ENCODE measurements at places on chromosomes 4 and X.
A peak's percentile ranks its signal among the peaks of the same experiment; 100 is the strongest.

- no peak for DNase-seq
- no peaks in the 10 kb centered on the region for H3K27me3 ChIP-seq
- H3K36me3 ChIP-seq: no peaks in the 10 kb centered on the region
- peaks cover 5% of the 10 kb centered on the region for H3K4me1 ChIP-seq
- no peak overlapping the region for H3K4me3 ChIP-seq
- no peak overlapping the region for H3K27ac ChIP-seq
Measured at GRCh38 chr4:98937986-98938720, 9.2 kb upstream of the EIF4E start.

DNA sequence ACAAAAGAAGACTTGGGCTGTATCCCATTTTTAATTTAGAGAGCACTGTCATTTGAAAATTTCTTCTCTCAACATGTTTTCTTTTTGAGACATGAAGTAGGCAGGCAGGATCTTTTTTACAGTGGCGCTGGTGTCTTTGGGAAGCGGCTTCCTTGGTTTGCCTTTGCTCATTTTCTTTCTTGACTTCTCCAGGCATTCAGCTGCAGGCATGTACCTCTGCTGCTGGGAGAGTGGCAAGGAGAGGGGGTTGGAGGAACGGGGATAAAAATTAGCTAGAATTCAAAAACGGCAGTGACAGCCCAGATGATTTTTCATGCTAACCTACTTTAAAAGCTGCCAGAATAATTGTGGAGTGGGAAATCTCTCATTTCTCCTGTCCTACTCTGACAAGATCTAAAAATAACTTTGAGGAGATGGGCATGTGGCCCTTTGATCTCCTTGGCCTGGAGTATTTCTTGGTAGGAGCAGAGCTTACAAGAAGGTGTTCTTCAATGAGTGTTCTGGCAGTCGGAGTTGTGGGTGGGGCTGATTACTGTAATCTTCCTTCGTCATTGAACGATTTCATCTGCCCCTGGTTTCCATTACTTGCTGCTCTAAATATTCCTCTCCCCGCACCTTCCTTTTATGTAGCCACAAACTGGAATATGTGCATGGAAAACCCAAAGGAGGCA lies 54.8 kb downstream of the TBL1X start:
- no peaks in the 10 kb centered on the region for H3K4me1 ChIP-seq
- H3K27ac ChIP-seq: no peak overlapping the region
- DNase-seq: no peak
- no peak overlapping the region for H3K4me3 ChIP-seq
- no peaks in the 10 kb centered on the region for H3K27me3 ChIP-seq
- H3K36me3 ChIP-seq: no peaks in the 10 kb centered on the region

GRCh38 chrX:136147976-136148375 lies 643 bp downstream of the FHL1 start:
- no peaks in the 10 kb centered on the region for H3K27me3 ChIP-seq
- peak overlapping the region; percentile 69 for H3K4me3 ChIP-seq
- DNase-seq: no peak

- no peaks in the 10 kb centered on the region for H3K27me3 ChIP-seq
- no peak overlapping the region for H3K4me3 ChIP-seq
- no peak for DNase-seq
- H3K36me3 ChIP-seq: no peaks in the 10 kb centered on the region
Measured at GRCh38 chr4:43457866-43458265, 565.4 kb downstream of the GRXCR1 start.

GRCh38 chr4:56060036-56060435 lies 111.3 kb downstream of the CEP135 start:
- H3K36me3 ChIP-seq: no peaks in the 10 kb centered on the region
- no peaks in the 10 kb centered on the region for H3K27me3 ChIP-seq
- no peak overlapping the region for H3K27ac ChIP-seq
- H3K4me3 ChIP-seq: no peak overlapping the region
- H3K4me1 ChIP-seq: no peaks in the 10 kb centered on the region

DNA sequence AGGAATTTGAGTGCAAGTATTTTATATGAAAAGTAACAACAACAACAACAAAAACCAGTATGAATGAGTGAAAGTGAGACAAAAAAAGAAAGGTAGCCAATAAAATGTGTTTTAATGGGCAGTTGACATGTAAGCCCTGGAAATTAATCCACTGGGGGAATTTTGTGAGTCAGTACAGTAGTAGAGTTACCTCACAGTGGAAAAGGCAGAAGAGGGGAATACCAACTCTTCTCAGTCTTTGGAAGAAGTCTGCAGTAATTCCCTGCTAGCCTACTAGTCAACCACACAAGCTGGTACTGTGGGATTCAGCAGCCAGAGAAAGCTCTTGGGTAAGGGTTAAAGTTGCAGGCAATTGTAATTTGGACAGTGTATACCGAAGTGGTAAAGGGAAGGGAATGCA lies 76.3 kb upstream of the IL15 start:
- H3K36me3 ChIP-seq: no peaks in the 10 kb centered on the region
- no peak overlapping the region for H3K27ac ChIP-seq
- H3K27me3 ChIP-seq: no peaks in the 10 kb centered on the region

GRCh38 chr4:146333895-146334262 lies 119.5 kb downstream of the REELD1 start:
- DNase-seq: no peak
- H3K36me3 ChIP-seq: no peaks in the 10 kb centered on the region
- no peak overlapping the region for H3K4me3 ChIP-seq
- H3K4me1 ChIP-seq: peaks cover 11% of the 10 kb centered on the region
- H3K27ac ChIP-seq: no peak overlapping the region
- no peaks in the 10 kb centered on the region for H3K27me3 ChIP-seq

DNA sequence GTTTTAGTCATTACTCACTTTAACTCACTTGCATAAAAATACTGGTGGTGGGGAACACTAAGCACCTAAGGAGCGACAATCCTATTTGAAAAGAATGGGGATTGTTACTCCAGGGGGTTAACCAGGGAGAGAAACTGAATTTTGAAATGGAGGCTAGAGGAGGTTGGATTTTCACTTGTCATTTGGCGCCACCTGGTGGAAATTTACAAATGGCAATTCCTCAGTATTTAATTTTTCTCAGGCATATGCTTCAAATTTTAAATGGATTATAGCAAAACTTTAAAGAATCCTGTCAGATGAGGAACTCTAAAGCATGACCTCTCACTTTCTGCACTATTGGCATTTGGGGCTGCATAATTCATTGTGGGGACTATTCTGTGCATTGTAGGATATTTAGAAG lies 2.7 kb upstream of the GEMIN8 start:
- DNase-seq: peak; percentile 53
- no peak overlapping the region for H3K27ac ChIP-seq
- peaks cover 11% of the 10 kb centered on the region for H3K27me3 ChIP-seq
- no peak overlapping the region for H3K4me3 ChIP-seq
- peaks cover 9% of the 10 kb centered on the region for H3K4me1 ChIP-seq

DNA sequence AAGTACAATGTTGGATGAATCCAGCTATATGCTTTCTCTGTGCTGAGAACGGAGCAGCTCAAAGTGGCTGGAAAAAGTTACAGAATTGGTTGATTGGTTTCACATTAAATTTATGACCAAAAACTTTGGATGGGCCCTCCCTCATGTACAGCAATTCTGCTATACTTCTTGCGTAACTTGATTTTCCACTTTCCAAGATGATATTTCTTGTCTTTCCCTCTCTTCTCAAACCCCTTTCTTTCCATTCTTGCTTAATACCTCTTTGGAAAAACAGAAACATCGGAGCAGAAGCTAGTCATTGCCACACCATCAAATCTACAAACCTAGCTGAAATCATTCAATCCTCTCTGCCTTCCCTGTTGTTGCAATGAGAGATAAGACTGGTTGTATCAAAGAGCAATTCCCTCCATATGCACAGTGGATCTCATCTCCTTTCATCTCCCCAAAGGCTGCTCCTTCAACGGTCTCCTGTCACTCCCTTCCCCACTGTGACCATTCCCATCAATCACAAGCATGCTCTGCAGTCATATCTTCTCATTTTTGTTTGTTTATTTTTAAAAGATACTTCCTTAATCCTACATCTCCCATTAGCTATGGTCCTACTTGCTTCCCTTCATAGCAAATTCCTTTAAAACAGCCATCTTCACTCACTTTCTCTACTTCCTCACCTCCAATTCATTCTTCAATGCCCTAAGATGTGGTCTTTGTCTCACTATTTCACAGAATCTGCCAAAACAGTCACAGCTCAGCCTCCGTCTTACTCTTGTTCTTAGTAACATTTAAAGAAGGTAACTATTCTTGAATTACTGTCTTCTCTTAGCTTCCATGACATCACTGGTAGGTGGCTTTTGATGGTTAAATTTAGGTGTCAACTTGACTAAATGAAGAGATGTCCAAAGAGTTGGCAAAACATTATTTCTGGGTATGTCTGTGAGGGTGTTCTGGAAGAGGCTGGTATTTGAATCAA lies 145.5 kb downstream of the FAM13A start:
- peaks cover 14% of the 10 kb centered on the region for H3K4me1 ChIP-seq
- no peaks in the 10 kb centered on the region for H3K36me3 ChIP-seq

DNA sequence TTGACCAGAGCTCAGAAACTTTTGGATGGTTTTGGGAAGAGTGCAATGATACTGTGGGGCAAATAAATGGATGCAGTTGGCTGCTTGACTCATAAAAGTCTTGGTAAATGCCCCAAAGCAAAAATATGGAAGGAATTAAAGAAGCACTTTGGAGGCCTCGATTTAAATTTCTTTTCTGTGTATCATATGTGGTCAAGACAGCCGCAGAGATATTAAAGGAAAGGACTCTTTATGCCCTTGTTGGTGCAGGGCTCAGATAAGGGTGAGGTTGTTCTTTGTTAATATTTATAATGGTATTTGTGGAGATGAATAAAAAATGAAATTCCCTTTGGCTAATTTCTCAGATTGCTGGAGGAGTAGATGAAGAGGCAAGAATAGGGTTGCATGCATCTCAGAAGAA lies 90.2 kb downstream of the NHS start:
- H3K27me3 ChIP-seq: no peaks in the 10 kb centered on the region
- DNase-seq: no peak
- H3K36me3 ChIP-seq: no peaks in the 10 kb centered on the region

DNA sequence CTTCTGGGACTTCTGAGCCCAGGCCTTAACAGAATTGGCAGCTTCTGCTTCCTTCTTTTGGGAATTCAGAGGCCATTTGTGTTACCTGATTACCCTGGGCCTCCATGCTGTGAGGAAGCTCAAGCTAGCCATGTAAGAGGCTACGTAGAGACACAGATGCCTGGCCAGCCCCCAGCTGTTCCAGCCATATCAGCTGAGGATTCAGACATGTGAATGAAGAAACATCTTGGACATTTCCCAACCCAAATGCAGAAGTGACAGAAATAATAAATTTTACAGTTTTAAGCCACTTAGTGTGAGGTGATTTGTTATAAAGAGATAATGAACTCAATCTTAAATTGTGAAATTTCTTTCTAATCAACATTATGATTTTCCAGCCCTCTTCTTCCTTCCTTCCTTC lies 18.7 kb upstream of the ZNF827 start:
- no peak for DNase-seq
- no peaks in the 10 kb centered on the region for H3K4me1 ChIP-seq
- H3K27me3 ChIP-seq: no peaks in the 10 kb centered on the region
- H3K4me3 ChIP-seq: no peak overlapping the region
- no peaks in the 10 kb centered on the region for H3K36me3 ChIP-seq
- no peak overlapping the region for H3K27ac ChIP-seq

- H3K36me3 ChIP-seq: no peaks in the 10 kb centered on the region
- no peaks in the 10 kb centered on the region for H3K4me1 ChIP-seq
- H3K27me3 ChIP-seq: no peaks in the 10 kb centered on the region
- H3K27ac ChIP-seq: no peak overlapping the region
Measured at GRCh38 chrX:130772105-130772775, 130.8 kb downstream of the ENOX2 start.

GRCh38 chr4:47907089-47907646 lies 7.2 kb downstream of the NFXL1 start:
- H3K36me3 ChIP-seq: peaks cover 80% of the 10 kb centered on the region
- no peak for DNase-seq
- H3K27ac ChIP-seq: no peak overlapping the region
- H3K4me1 ChIP-seq: peaks cover 10% of the 10 kb centered on the region

DNA sequence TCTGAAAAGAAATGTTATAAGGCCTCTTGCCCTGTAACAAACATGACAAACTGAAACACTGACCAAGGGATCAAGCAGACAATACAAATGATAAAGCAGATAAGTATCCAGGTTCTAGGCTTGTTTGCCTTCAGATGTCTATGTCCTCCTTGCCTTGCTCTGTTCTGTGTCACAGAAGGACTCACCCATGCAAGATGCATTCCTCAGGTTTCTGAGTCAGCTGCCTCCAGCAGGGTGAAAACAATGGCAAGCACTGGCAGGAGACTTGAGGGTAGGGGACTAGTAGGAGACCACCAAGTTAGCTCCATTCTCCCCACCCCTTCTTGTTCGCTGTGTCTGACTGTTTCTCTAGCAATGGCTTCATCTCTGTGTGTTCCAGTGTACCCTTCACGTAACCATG lies 76.6 kb upstream of the CXXC4 start:
- no peak overlapping the region for H3K4me3 ChIP-seq
- H3K4me1 ChIP-seq: no peaks in the 10 kb centered on the region
- DNase-seq: no peak
- no peaks in the 10 kb centered on the region for H3K27me3 ChIP-seq
- H3K27ac ChIP-seq: no peak overlapping the region

DNA sequence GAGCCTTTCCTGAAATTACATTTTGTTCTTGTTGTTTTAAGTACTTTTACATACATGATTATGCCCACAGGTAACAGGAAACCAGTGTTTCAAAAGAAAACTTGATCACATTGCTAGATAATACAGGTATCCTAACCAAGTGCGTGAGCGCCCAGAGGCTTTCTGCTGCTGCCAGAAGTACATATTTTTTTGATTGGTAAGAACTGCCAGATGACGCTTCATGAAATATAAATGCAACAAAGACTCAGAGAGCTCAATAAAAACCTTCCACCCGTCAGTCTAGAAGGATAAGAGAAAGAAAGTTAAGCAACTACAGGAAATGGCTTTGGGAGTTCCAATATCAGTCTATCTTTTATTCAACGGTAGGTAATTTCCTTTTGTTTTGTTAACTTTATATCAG lies at the start of gene EPGN:
EPGN (plus strand) TSS at position 256 of the 400 bp plus-strand sequence; CDS start at position 320, 64 bp downstream.
- no peaks in the 10 kb centered on the region for H3K4me1 ChIP-seq
- DNase-seq: no peak
- no peak within 1 kb of the TSS for H3K27ac ChIP-seq
- no peaks in the 10 kb centered on the region for H3K36me3 ChIP-seq

- no peaks in the 10 kb centered on the region for H3K36me3 ChIP-seq
- no peak for DNase-seq
- H3K4me3 ChIP-seq: no peak overlapping the region
- H3K27me3 ChIP-seq: no peaks in the 10 kb centered on the region
Measured at GRCh38 chrX:43633757-43634156, 22.3 kb upstream of the MAOA start.

GRCh38 chrX:134653835-134654234 lies 4.4 kb downstream of the PLAC1 start:
- H3K36me3 ChIP-seq: no peaks in the 10 kb centered on the region
- no peak overlapping the region for H3K4me3 ChIP-seq
- no peak overlapping the region for H3K27ac ChIP-seq
- no peak for DNase-seq
- no peaks in the 10 kb centered on the region for H3K27me3 ChIP-seq
